ENCODE measurements at places on chromosomes 16 and 17.

GRCh38 chr17:83036666-83037065 is 42.7 kb upstream of the METRNL start:
- no peak for DNase-seq

DNA sequence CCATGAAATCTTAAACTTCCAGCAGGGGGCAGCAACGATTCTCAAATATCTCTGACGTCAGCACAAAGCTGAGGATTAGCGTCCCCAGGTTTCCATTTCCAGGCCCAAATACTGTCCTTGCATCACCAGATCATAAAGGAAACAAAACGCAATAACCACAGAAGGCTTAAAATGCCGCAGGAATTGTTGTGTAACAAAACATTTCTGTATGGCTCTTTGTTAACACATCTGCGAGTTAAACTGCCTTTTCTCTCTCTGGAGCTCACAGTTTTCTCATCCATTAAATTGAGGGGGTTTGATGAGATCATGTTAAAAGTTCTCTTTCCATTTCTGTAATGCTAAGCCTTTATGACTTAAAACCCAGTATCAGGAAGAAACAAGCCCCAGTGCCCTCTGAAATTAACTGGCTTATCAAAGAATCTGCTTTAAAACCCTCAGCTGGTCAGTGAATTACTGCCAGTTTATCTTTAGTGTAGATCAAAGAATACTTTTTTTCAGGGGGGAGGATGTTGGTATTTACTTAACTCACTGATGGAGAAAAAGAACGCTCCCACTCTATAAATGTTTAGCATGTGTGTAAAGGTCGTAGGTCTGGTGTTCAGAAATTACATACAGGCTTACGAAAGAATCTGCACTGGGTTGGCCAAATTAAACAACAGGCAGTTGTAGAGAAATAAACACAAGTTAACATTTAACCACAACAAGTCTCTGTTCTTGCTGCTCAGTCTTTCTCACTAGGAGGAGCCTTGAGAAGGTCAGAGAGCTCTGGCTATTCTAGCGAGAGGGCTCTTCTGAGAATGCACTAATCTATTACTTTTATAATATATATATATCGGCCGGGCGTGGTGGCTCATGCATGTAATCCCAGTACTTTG is 10.6 kb upstream of the TERF2 start:
- DNase-seq: peak; percentile 50

GRCh38 chr17:7592422-7593021 is 2.6 kb upstream of the SOX15 start:
- no peak for DNase-seq

- DNase-seq: no peak
These were observed 34.9 kb upstream of the LGALS9 start for GRCh38 chr17:27596096-27596495.

DNA sequence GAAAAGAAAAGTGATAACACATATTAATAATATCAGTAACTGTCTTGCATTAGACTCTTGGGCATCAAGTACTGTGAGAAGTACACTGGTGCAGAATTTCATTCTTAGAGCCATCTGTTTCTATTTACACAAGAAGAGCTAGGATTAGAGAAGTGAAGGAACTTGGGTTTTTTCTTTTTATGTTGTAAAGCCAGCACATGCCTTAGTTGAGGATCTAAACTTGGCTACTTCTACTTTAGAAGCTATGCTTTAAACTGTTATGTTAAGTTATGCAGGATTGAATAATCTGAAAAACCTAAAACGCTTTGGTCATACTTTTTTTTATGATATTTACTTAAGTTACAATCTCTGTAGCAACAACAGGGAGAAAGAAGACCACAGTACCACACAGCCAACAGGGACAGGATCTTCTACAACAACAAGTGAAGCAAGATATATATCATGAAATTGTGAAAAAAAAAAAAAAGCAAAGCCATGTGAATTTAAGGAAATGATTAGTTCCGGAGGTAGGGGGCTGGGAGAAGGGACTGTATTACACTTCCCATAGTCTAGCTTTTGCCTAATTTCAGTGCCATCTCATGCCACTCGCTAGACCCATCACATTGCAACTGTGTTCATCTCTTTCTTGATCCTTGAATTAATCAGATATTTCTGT is 305.1 kb upstream of the GOT2 start:
- no peak for DNase-seq

DNA sequence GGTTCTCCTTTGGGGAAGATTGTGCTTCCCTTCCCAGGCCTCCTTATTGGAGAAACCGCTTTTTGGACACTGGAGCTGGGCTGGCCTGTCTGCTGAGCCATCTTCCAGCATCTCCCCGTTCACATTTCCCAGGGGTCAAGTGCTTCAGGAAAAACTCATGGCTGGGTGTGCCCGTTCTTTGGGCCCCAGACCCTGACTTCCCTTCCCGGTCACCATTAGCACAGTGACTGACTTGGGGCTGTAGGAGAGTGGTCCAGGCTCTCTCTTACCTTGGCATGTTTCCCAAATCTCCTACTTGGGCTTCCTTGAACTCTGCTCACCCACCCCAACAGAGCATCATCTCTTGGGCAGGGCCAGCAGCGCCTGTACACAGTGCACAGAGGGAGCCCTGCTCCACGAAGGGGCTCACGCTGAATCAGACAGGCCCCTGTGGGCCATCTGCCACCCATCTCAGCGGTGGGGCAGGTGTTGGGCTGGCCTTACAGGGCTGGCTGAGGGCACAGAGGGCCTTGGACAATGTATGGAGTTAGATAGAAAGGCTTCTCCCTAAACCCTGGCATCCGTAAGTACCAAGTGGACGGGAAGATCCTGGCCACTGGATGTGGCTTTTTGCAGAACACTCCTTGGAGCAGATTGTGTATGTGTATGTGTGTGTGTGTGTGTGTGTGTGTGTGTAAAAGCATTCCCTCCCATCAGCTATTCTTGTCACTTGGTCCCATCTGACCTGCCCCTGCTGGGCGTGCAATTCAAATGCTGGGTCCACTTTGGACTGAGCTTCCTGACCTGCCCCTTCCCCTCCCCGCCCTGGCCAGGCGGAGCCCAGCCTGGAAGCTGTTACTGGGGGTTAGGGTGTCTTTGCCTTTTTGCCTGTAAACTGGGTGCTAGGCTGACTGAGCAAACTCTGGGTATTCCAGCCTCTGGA is 24.9 kb upstream of the CDC42EP4 start:
- DNase-seq: no peak

DNA sequence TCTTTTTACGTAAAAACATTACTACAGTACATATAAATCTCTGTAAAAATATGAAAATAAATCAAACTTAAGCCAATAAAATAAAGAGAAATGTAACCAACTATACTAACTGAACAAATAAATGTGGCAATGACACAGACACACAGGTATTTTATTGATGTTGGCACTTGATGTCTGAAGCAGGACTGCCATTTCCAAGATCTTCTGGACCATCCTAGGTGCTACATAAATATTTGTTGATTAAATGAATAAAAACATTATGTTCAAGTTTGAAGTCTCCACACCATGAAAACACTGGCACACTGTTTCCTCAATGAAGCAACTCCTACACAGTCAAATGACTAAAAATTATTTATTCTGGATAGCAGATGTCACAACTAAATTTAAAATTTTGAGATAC is 106.9 kb downstream of the NCOR1 start:
- DNase-seq: no peak

Measured in stimulated activated naive CD4-positive, alpha-beta T cell treated with Interleukin-2 at 50 U/mL for 16 hours (primary cell).